ENCODE measurements at places on chromosomes 5 and 9.

- no peaks in the 10 kb centered on the region for H3K36me3 ChIP-seq
- no peak for DNase-seq
- H3K4me3 ChIP-seq, result no peak overlapping the region
- H3K27ac ChIP-seq, result no peak overlapping the region
These were observed 482.1 kb upstream of the ZNF608 start for GRCh38 chr5:125228363-125229070.

DNA sequence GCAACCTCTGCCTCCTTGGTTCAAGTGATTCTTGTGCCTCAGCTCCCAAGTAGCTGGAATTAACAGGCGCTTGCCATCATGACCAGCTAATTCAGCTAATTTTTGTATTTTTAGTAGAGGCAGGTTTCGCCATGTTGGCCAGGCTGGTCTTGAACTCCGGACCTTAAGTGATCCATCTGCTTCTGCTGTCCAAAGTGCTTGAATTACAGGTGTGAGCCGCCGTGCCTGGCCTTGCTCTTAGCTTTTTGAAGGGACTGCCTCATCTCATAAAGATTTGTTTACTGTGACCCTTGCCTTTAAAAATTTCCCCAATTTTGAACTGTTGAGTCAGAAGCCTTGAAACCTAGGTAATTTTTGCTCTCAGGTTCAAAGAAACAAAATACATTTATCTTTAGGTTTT is 17.3 kb downstream of the GPBP1 start:
- H3K4me1 ChIP-seq, result peaks cover 61% of the 10 kb centered on the region
- peaks cover 29% of the 10 kb centered on the region for H3K36me3 ChIP-seq
- no peak overlapping the region for H3K4me3 ChIP-seq
- no peak overlapping the region for H3K27ac ChIP-seq

- no peaks in the 10 kb centered on the region for H3K36me3 ChIP-seq
- no peak overlapping the region for H3K4me3 ChIP-seq
- no peaks in the 10 kb centered on the region for H3K27me3 ChIP-seq
- H3K4me1 ChIP-seq, result no peaks in the 10 kb centered on the region
- no peak overlapping the region for H3K27ac ChIP-seq
These were observed 14.8 kb upstream of the MEF2C start for GRCh38 chr5:88897748-88898147.

DNA sequence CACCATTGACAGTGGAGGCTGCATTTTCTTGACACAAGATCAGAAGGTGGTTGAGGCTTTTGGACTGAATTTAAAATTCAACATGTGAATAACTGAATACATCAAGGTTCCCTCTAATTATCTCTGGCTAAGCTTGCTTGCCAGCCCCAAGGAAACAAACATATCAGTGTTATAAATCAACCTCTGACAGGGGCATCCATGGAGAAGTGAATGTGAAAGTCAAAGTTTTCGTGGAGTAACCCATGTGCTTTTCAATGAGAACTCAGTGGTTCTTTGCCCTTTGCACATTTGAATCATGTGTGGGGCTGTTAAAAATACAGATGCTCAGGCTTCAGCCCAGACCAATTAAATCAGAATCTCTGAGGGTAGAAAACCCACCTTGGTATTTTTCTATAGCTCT is 128.9 kb downstream of the LRRC70 start:
- no peaks in the 10 kb centered on the region for H3K4me1 ChIP-seq
- no peak for DNase-seq
- no peaks in the 10 kb centered on the region for H3K36me3 ChIP-seq
- no peaks in the 10 kb centered on the region for H3K27me3 ChIP-seq

DNA sequence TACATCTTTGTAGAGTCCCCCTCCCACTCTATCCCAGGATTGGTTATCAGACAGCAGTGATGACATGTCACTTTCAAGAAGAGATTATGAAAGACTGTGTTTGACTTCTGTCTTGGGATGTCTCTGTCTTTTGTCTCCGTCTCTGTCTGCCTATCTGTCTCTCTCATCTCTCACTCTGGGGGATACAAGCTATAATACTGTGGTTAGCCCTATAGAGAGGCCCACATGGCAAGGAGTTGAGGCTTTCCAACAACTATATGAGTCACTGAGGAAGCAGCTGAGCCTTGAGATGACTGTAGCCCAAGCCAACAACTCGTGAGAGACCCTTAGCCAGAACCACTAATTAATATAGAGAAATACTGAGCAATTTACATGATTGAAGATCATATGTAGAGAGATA is 284.8 kb downstream of the PDE4D start:
- H3K36me3 ChIP-seq, result no peaks in the 10 kb centered on the region
- H3K4me3 ChIP-seq, result no peak overlapping the region
- DNase-seq, result no peak
- H3K4me1 ChIP-seq, result no peaks in the 10 kb centered on the region

GRCh38 chr5:74943905-74944304 is 77.7 kb upstream of the FAM169A start:
- H3K4me3 ChIP-seq, result no peak overlapping the region
- H3K27ac ChIP-seq, result no peak overlapping the region
- H3K27me3 ChIP-seq, result no peaks in the 10 kb centered on the region
- H3K4me1 ChIP-seq, result no peaks in the 10 kb centered on the region
- H3K36me3 ChIP-seq, result no peaks in the 10 kb centered on the region

- peaks cover 46% of the 10 kb centered on the region for H3K36me3 ChIP-seq
- H3K4me3 ChIP-seq, result no peak overlapping the region
- no peaks in the 10 kb centered on the region for H3K27me3 ChIP-seq
- no peak overlapping the region for H3K27ac ChIP-seq
- peaks cover 28% of the 10 kb centered on the region for H3K4me1 ChIP-seq
These were observed 7.2 kb downstream of the RC3H2 start for GRCh38 chr9:122897969-122898368.

GRCh38 chr5:150505041-150505511 is 2.9 kb upstream of the NDST1 start:
- no peak overlapping the region for H3K27ac ChIP-seq
- H3K27me3 ChIP-seq, result no peaks in the 10 kb centered on the region
- no peak for DNase-seq
- no peak overlapping the region for H3K4me3 ChIP-seq
- no peaks in the 10 kb centered on the region for H3K36me3 ChIP-seq

DNA sequence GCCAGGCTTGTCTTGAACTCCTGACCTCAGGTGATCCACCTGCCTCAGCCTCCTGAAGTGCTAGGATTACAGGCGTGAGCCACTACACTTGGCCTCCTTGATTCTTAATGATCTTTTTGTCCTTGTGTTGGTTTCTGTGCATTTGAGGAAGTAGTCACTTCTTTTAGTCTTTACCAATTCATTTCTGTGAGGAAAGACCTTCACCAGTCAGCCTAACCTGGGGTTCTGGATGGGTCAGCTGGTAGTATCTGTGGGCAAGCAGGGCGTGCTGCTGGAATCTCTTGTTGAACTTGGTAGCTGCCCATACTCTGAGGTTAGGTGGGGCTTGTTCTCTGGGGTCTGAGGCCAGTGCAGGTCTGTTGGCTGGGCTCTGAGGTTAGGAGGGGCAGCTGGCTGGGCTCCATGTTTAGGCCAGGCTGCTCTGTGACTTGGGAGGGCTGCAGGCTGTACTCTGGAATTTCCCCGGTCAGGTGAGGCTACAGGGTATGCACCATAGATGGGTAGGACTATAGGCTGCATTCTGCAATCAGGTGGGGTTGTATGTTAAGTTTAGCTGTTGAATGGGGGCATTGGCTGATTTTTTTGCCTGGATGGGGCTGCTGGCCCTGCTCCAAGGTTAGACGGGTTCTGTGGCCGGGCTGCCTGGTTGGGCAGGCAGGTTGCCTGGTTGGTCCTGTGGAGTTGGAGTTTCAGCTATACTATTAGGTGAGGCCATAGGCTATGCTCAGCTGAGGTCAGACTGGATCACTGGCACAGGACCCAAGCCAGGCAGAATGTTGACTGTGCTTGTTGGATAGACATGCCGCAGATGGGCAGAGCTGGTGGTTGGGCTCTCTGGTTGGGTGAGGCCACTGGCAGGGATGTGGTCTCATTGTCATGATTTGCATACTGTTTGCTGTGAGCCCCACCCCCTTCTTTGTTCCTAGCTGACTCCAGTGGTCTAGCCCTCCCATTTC is 19.2 kb downstream of the UBAP1 start:
- H3K27me3 ChIP-seq, result no peaks in the 10 kb centered on the region
- H3K4me3 ChIP-seq, result no peak overlapping the region
- peaks cover 18% of the 10 kb centered on the region for H3K36me3 ChIP-seq
- H3K27ac ChIP-seq, result no peak overlapping the region

DNA sequence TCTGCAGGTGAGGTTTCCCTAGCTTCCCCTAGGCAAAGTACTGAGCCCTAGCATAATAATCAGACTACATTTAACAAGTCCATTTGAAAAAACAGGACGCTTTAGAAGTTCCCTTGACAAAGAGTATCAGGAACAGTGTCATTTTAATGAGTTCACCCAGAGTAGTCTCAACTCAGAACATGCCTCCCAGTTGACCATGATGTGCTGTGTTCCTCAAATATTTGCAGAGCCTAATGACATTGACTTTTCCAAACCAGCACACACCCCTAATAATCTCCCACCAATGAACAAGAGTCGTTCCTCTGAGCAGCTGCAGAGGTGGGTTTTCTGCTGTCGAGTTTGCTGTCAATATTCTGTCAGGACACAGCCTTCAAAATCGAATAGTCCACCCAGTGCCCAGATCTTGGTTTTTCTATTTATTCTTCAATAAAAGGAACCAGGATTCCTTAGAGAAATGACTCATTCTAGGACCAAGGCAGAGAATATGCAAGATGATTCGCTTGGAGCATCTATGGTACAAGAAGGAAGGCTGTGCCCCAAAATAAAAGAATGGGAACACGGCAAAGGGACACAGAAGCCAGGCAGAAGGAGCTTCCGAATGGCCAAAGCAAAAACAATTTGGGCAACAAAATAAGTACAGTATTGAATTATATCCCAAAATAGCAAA is 57.6 kb downstream of the OTULIN start:
- peaks cover 31% of the 10 kb centered on the region for H3K36me3 ChIP-seq
- H3K4me1 ChIP-seq, result peaks cover 16% of the 10 kb centered on the region
- H3K27ac ChIP-seq, result no peak overlapping the region
- no peak overlapping the region for H3K4me3 ChIP-seq
- DNase-seq, result no peak

DNA sequence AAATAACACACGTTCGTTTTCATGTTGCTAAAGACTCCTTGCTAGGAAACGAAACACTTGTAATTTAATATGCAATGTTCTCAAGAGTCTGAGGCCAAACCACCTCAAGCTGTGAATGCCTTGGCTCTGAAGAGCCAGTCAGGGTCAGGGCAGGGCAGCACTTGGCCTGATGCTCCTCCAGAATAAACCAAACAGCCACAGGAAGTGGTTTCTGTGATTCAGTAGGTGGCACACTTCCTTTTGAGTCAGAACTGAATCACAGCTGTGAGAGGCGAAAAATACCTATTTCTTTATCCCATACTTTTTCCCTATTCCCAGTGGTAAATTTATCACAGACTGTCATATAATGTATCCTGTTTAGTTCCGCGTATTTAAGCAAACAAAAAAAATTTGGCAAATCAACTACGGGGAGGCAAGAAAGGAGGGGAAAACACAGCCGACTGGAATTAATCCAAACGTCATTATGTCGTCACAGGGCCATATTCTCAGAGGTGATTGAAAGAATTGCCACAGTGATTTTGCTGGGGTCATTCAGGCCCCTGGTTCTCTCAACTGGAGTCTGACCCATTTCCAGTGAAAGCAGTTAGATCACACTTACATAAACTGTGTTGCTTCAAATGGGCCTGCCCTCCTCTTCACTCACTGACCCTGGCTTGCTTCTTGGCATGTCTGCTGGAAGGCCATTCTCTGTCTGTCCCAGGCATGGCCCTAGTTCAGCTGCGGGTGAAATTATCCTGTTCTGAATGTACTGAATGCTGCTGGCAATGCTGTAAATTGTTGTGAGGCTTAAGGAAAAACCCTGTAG is 71.2 kb downstream of the ARRDC3 start:
- H3K4me3 ChIP-seq, result peak overlapping the region; percentile 1
- peak; percentile 57 for DNase-seq
- peak overlapping the region; percentile 55 for H3K27ac ChIP-seq
- no peaks in the 10 kb centered on the region for H3K36me3 ChIP-seq

- peak overlapping the region; percentile 37 for H3K4me3 ChIP-seq
- H3K27ac ChIP-seq, result peak overlapping the region; percentile 81
- H3K4me1 ChIP-seq, result peaks cover 89% of the 10 kb centered on the region
- peak; percentile 61 for DNase-seq
- H3K27me3 ChIP-seq, result no peaks in the 10 kb centered on the region
These were observed 76.8 kb downstream of the STK10 start for GRCh38 chr5:172110921-172111851.

DNA sequence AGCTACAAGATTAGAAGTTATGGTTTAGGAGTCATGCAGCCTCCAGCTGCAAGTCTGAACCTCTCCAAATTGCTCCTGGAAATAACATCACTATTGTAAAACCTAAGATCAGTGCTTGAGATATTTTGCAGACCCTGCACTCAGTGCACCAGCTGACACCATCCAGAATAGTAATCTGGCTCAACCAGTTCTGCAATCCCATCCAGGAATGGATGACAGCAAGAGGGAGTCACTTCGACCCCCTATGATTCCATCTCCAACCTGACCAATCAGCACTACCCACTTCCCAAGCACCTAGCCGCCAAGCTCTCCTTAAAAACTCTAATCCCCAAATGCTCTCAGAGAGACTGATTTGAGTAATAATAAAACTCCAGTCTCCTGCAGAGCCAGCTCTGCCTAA is 37.9 kb upstream of the NR4A3 start:
- H3K4me1 ChIP-seq, result no peaks in the 10 kb centered on the region
- H3K4me3 ChIP-seq, result no peak overlapping the region
- DNase-seq, result no peak
- H3K36me3 ChIP-seq, result no peaks in the 10 kb centered on the region

GRCh38 chr5:59116231-59116865 is 533.5 kb downstream of the RAB3C start:
- no peak for DNase-seq
- H3K27me3 ChIP-seq, result no peaks in the 10 kb centered on the region
- no peaks in the 10 kb centered on the region for H3K4me1 ChIP-seq
- no peaks in the 10 kb centered on the region for H3K36me3 ChIP-seq

DNA sequence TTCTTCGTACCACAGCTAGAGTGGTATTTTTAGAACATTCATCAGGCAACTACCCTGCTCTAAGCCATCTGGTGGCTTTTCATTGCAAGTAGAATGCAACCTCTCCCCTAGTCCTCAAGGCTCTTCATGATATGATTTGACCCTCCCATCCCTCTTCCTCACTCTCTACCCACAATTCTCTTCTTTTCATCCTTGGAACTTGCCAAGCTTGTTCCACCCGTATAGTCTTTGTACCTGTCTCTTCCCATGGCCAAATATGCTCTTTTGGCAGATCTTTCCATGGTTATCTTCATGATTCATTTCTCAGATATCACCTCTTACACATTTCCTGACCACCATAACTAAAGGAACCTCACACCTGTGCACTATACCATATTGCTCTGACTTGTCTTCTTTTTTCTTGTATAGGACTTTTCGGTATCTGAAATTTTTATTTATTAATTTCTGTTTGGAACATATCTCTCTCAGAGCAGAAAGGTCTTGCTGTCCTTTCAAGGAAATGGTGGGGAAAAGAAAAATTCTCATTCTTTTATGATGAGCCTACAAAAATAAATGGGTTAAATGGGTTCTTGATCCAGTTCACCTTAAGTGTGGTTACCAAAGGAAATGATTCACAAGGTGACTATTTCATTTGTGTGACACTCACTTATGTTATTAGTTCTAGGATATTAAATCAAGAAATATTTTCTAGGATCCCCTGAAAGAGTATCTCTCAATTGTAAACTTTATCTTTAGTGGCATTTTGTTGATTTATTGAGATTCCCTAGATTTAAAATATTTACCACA is 3.7 kb upstream of the CD274 start:
- H3K27ac ChIP-seq, result no peak overlapping the region
- H3K4me3 ChIP-seq, result no peak overlapping the region
- no peaks in the 10 kb centered on the region for H3K27me3 ChIP-seq
